ENCODE measurements at places on chromosomes 2 and 18.
A peak's percentile ranks its signal among the peaks of the same experiment; 100 is the strongest.

GRCh38 chr18:59481436-59481835, 122.4 kb upstream of the LMAN1 start:
- DNase-seq, result no peak

- DNase-seq, result peak; percentile 68
Observed at GRCh38 chr18:48923746-48924629, 26.8 kb downstream of the SMAD7 start.

GRCh38 chr2:42927334-42928160, 135.2 kb upstream of the HAAO start:
- DNase-seq, result no peak

DNA sequence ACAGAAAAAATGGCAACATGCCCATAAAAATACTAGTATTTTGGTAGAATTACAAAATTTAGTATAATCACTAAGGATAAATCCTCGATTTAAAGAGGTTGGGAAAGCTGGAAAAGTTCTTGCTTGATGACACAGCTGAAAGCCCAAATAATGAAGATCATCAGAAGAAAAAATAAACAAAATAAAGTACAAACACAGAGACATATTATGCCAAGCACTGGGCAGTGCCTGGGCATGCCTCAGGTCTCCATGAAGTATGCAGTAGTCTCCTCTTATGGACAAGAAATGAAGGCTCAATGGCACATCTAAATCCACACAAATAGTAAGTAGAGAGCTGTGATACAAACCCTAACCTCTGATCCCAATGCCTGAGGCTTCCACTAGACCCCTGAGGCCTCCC, 57.7 kb downstream of the RNU4ATAC start:
- DNase-seq, result no peak

DNA sequence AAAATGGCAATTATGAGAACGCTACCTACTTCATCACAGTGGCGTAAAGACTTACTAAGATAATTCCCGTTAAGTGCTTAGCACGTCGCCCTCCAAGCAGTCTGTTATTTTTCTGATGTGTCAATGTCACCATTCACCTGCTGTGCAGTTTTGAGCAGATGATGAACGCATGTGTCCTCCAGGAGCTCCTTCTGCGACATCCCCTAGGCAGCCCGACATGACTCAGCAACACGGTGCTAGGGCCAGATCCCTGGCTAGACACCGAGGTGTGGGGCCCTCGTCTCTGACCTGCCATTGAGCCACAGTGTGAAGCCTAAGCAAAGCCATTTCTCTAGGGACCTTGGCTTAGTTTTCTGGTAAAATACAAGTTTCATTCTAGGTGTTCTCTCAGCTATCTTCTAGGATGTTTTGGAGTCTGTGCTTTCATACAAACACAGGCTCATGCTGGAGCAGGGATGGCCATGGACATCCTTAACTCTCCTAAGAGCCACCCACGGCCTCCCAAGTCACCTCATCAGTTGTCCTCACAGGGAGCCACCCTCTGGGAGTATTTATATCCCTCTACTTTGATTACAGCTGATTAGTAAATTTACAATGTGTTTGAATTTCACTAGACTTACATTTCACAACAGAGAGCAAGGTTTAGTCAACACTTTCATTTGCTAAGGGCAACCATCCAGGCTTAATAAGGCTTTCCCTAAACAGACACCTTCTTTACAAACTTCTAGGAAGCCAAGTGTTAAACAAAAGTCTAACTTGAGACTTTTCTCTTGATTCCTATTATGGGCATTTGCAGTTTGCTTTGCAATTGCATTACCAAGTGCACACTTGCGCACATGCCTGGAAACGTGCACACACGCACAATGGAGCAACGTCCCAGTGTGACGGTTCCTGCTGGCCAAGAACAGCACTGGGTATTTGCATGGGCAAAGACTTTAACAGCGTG, 376.8 kb upstream of the ID2 start:
- no peak for DNase-seq

DNA sequence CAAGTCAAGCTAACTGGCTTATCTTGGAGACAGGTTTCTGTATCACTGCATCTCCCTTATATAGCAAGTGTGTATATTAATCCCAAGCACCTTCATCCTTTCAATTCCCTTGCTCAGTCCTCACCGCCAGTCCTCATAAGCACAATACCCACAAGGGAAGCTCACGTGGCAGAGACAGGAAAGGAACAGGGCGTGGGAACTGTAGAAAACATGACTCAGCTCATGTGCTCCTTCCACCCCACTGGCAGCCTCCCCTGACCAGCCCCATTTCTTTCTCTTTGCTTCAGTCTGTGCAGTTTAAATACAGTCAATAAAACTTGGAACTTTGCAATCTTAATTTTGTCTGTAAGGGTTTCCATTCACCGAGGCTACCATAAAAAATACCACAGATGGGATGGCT, 36.5 kb upstream of the CDH19 start:
- DNase-seq, result no peak

Measured in GM12865 (cell line).